ENCODE measurements at places on chromosomes 6 and 20.

GRCh38 chr6:146860583-146860982, 261.8 kb downstream of the ADGB start:
- no peak for DNase-seq

GRCh38 chr6:158398252-158399024, 86.2 kb downstream of the TULP4 start:
- no peak for DNase-seq

DNA sequence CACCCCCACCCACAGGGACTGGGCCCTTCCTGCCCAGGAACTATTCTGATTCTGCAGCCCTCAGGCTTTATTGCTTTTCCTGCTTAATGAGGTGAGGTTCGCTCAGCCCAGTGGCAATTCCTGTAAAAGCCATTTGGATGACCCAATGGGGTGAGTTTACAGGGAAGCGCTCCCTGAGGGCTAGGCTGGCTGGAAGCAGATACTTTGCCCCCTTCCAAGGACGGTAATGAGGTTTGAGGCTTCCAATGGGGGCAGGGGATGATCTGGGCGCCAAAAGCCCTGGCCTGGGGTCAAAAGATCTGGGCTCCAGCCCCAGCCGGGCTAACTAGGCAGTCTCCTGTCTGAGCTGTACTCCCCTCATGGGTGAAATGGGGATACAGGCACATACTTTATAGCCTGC, 41.8 kb downstream of the RIPOR3 start:
- DNase-seq = peak; percentile 49

GRCh38 chr6:25971187-25971821, 8.7 kb downstream of the TRIM38 start:
- no peak for DNase-seq
